ENCODE measurements at places on chromosomes 4 and X.
A peak's percentile ranks its signal among the peaks of the same experiment; 100 is the strongest.

DNA sequence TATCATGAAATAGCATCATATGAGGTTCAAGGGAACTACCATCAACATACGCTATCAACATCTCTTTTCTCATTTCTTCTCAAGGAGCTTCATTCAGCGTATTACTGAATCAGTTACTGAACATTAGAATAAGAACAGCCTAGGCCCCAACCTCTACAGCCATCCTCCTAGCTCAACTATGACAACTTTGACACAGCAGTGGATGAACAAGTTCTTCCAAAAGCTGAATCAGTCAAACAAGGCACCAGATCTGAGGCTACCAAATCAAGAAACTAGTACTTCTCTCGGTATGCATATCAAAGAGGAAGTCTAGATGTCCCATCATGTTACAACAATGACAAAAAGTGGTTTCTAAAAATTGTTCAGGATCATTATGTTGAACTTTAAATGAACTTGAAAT, 57.4 kb downstream of the GATB start:
- no peak for DNase-seq

- no peak for DNase-seq
Observed at GRCh38 chr4:141124224-141124623, 9.0 kb downstream of the RNF150 start.

GRCh38 chr4:174753021-174753420, 76.0 kb downstream of the GLRA3 start:
- DNase-seq, result no peak

DNA sequence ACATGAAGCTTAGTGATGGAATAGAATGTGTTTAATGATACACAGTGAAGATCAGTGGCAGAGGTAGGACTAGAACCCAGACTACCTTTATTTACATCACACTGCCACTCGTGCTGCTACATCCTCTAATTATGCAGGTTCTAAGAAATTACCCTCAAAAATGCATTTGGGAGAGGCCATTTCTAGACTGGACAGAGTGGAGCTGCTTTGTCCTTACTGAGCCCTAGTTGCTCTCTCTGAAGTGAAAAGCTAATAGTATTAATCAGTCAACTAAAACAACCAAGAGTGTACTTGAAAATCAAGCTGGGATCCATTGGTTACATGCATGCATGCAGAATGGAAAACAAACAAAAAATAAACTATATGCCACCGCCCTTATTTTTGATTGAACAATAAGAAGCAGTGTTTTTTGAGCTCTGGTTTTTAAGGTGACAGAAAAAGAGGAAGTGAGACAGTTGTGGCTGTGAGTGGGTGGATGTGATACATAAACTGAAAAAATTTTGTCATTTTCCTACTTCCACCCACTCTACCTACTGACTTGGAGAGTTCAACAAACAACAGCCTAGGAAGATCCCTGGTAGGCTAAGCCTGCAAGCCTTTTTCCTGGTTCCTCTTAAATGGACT, 6.8 kb upstream of the VSIG4 start:
- DNase-seq, result peak; percentile 11

- no peak for DNase-seq
Observed at GRCh38 chrX:10062352-10062751, 94.4 kb upstream of the CLCN4 start.

GRCh38 chr4:40247350-40247749, 50.5 kb downstream of the RHOH start:
- peak; percentile 80 for DNase-seq

Data from CD4-positive, alpha-beta T cell treated with Interleukin-17A for 4 hours (primary cell).